Stimulated activated effector memory CD8-positive, alpha-beta T cell treated with anti-CD3 and anti-CD28 coated beads, Interleukin-12 subunit alpha, Interleukin-12 subunit beta, amount 100 ng/mL, for 72 hours (primary cell): ENCODE measurements at places on chromosomes 3 and 15.

- DNase-seq: peak; percentile 25
These were observed 34.4 kb downstream of the FAM240A start for GRCh38 chr3:46646700-46647099.

GRCh38 chr15:81314378-81314777, 9.6 kb downstream of the STARD5 start:
- DNase-seq: no peak

- no peak for DNase-seq
These were observed 81.2 kb upstream of the PLXND1 start for GRCh38 chr3:129687586-129688125.

GRCh38 chr15:29223640-29224039, 46.0 kb downstream of the NSMCE3 start:
- no peak for DNase-seq

GRCh38 chr3:152583963-152584362, 251.0 kb upstream of the P2RY1 start:
- no peak for DNase-seq

- DNase-seq: no peak
These were observed 100.7 kb downstream of the SHOX2 start for GRCh38 chr3:158005391-158006100.
